ENCODE measurements at places on chromosomes 7 and 10.
A peak's percentile ranks its signal among the peaks of the same experiment; 100 is the strongest.

- no peak for DNase-seq
Measured at GRCh38 chr10:130023454-130024230, 59.6 kb upstream of the EBF3 start.

DNA sequence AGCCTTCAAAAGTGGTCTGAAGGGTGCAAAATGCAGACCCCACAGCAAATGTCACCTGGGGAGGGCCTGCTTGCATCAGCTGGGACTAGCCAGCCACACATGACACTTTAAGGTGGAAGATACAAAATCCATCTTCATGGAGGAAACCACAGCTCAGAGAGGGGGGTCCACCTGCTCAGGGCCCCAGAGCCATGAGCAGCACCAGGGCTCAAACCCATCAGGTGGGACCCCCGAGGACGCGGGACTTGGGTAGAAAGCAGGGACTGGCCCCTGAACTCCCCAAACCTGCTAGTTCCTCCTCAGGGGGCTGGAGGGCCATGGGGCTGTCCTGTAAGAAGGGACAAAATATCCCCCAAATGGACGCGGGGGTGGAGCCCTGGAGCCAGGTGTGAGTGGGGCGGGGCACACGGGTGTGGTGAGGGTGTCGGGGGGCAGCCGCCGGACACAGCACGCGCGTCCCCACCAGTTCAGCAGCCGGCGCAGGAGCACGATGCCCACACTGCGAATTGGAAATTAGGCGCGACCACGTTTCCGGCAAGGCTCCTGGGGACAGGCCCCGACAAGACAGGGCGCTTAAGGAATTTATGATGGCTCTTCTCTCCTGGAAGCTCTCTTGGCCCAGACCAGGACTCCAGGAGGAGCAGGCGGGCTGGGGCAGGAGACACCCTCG lies 8.0 kb downstream of the PDGFA start:
- DNase-seq, result no peak

DNA sequence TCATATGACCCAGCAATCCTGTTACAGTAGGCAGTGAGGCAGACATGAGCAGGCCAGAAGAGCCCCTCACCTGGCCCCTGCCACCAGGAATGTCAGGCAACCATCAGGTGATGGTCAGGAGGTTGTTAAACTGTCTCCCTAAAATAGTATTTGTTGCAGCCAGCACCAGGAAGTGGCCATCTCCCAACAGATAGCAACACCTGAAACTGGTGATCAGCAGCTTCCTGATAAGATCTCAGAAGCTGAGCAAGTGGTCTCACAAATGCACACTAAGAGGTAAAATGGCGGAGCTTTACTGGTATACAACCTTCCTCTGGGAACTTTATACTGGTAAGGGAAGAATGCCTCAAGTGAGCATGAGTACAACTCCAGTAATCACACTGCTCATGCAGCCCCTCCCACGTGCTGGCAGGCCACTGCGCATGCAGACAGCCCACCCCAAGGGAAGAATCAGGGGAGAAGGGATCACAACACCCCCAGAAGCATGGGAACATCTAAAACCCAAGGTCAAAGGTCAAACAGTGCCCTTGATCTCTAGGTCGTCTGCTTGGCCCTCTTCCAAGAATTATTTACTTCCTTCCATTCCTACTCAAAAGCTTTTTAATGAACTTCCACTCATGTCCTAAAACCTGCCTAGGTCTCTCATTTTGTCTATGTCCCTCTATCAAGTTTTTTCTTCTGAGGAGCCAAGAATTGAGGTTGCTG lies 133.5 kb downstream of the DOCK4 start:
- no peak for DNase-seq

DNA sequence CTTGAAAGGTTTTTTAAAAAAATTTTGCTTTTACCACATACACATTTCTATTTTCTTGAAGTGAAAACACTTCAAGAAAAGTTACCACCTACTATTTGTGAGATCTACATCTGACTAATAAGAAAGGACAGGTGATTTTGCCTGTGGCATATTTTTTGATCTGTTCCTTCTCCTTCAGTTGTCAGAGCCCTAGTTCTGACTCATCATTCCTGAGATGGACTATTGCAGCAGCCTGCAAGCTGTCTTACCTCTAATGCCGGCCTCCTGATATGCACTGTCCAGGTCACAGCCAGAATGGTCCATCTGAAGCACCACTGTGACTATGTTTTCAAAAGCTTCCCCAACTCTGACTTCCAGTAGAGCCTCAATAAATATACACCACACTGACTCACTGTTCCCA lies 28.2 kb upstream of the ANK3 start:
- no peak for DNase-seq

GRCh38 chr7:156731651-156732050 lies 91.1 kb downstream of the RNF32 start:
- no peak for DNase-seq

GRCh38 chr7:12314199-12314598 lies 89.5 kb downstream of the VWDE start:
- DNase-seq, result no peak

- no peak for DNase-seq
Measured at GRCh38 chr7:146412781-146413180, 296.2 kb downstream of the CNTNAP2 start.

GRCh38 chr10:96829029-96829773 lies 2.9 kb upstream of the LCOR start:
- DNase-seq, result no peak

- DNase-seq, result no peak
Measured at GRCh38 chr7:26385240-26385639, 93.6 kb downstream of the SNX10 start.

- no peak for DNase-seq
Measured at GRCh38 chr7:157570531-157571200, 233.9 kb downstream of the DNAJB6 start.

DNA sequence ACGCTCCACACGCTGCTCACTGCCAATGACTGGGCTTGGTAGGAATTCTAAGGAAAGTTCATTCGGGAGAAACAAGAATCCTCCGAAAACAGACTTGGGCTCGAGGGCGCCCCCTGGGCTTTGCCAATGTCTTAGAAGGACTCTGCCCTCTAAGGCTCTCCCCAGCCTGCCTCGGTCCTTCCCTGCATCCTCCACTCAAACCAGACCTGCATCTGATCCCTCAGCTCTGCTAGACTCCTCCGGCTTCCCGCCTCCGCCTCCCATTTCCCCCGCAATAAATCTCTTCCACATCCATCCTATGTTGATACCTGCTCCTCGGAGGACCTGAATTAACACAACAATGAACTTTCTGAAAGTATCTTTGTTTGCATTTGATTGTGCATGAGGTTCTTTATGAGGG lies 177.6 kb downstream of the PLPP4 start:
- DNase-seq, result no peak

DNA sequence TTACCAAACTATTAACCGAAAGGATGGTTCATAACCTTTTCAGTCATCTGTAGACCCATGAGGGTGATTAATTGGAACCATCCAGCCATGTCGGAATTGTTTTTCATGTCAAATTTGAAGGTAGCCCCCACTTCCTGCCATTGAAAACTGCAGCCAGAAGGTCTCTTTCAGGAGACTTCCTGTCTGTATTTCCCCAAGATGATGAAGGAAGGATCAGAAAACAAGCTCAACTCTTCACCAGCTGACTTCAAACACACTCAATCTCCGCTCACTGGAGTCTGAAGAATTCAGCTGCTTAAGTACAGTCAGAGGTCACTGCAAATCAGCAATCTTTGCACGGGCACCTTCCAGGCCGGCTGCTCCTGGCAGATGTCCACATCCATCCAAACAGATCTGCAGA lies 291.7 kb upstream of the NPVF start:
- peak; percentile 11 for DNase-seq

GRCh38 chr7:148563583-148564274 lies 26.8 kb upstream of the C7orf33 start:
- no peak for DNase-seq

GRCh38 chr10:96488161-96488935 lies 25.4 kb downstream of the TLL2 start:
- DNase-seq, result no peak
